Stimulated activated CD8-positive, alpha-beta memory T cell treated with anti-CD3 and anti-CD28 coated beads, Interleukin-7, amount 100 ng/mL, for 1 hour (primary cell): ENCODE measurements at places on chromosomes 1 and 21.

DNA sequence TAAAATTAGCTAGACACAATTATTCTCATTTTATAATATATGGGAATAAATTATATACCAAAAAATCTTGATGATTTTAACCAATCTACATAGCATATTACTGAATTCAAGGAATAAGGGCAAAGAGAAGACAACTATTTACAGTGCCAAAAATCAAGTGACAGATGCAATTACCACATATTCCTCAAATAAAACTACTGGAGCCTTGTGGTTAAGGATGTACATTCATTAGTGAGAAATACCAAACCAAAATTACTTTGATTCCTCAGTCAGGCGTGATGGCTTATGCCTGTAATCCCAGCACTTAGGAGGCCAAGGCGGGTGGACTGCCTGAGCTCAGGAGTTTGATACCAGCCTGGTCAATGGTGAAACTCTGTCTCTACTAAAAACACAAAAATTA is 68.8 kb upstream of the RBM34 start:
- no peak for DNase-seq

DNA sequence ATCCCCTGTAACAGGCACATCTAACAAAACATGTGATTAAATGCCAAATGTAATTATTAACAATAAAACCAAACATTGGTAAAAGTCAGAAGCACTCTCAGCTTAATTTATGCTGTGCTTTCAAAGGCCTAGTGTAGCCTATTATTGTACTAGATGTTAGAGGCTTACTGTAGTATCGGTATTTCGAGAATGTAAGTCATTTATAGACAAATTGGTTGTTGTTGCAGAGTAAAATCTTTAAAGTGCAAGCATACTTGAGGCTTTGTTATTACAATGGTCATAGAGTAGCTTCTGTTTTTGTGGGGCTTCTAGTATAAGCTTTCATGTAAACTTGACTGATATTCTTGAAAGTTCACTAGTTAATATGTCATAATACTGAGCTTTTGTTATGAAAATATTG is 965.8 kb downstream of the PLA2G4A start:
- no peak for DNase-seq

DNA sequence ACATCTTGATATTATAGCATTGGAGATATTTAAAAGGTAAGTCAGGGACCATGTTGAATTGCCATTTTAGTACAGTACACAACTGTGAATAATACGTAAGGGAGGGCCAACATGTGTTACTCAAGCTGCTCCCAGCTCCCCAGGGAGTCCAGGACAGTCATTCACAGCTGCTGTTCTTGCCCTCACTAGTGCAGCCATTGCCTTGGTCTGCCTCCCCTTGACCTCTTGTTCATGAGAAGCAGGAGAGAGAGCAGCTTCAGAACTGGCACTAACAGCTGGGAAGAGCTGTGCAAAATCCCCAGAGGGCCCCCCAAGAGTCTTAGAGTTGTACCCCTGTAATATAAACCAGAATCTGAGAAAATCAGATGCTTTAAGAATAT is 16.4 kb downstream of the TCEANC2 start:
- no peak for DNase-seq

DNA sequence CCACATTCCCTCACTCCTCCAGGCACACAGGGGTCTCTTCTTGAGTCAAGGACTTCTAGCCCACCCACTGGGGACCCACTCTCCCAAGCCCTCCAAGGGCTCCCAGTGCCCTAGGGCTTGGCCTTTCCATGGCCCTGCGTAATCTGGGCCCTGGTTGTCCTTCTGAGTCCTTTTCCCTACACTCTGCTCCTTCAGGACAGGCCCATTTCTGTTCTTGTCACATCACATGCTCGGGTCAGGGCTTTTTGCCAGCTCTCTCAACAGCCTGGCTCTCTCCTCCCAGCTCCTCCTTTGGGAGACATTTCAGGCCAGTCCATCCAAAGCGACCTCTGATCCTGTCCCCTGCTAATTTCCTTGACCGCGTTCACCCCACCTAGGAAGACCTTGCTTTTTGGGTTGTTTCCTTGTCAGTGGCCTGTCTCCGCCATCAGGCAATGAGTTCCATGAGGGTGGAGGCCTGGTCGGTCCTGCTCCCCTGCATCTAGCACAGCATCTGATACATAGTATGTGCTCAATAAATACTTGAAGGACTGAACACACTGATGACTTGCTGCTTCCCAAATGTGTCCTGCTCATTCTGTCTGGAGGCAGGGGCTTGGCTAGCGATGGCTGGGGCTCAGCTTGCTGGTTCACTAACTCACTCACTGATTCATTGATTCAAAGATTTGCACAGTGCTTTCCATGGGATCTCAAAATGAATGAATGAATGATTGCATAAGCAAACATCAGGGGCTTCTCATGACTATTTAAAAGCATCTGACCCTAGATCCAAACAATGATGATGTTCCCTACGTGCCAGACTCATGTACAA is 44.8 kb downstream of the DHRS3 start:
- no peak for DNase-seq

DNA sequence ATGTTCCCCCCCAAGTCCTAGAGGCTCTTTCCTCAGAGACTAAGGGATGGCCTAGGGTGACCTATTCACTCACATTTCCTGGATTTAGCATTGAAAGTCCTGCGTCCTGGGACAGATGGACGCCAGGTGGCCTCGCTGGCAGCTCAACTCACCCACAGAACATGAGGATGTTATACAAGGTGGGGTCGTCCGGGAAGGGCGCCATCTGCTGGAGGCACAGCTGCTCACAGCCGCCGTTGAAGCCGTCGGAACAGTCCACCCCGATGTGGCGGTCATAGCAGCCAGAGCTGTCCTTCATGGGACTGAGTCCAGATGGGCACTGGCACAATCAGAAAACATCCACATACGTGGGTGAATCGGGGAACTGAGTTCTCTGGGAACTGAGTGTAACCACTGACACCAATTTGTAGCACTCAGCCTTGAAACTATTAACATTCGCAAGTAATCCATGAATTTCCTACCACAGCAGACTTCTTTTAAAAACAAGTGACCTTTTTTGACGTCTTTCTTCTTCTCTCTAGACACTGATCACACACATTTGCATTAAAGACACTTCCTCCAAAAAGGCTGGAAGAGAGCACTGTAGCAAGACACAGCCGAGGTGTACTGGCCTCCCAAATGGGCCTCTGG is 215.4 kb downstream of the ASTN1 start:
- DNase-seq, result no peak

GRCh38 chr1:233373226-233373625 is 45.7 kb downstream of the MAP3K21 start:
- no peak for DNase-seq

- no peak for DNase-seq
These were observed 50.5 kb downstream of the OPTC start for GRCh38 chr1:203544485-203544884.

- DNase-seq, result no peak
These were observed 12.0 kb upstream of the SYT14 start for GRCh38 chr1:209926045-209926444.

DNA sequence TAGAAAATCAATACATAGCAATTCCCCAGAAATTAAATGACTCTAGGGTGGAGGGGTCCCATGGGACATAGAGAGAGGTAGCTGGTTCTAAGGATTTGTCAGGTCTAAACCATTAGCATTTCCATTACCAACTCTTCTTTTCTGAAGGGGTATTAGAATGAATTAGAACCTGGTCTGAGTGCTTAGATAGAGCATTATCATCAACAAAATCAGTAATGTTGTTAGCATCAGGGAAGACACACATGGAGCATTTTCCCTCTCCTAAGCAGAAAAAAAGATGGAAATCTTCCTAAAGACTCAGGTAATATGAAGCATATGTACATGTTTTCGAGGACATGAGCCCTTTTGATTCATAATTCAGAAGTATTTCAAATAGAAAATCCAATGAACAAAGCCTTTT is 984.4 kb upstream of the NCAM2 start:
- DNase-seq, result no peak

DNA sequence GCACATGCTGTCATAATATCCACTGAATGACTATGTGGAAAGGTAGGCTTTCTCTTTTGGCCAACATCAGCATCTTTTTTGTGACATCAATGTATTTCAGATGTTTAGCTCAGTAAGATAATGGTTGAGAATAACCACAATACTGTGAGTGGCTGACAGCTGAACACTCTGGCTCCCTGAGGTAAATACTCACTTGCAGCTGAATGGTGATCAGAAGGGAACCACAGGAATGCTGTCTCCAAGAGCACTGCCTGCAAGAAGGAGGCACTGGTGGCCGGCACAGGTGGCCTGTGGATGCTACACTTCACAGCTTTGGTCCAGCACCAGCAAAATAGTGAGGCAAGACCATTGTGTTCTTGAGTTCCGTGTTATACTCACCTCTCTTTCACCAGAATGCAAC is 118.7 kb upstream of the PPM1J start:
- DNase-seq, result no peak

GRCh38 chr21:43602266-43603232 is 56.7 kb downstream of the HSF2BP start:
- DNase-seq, result no peak

DNA sequence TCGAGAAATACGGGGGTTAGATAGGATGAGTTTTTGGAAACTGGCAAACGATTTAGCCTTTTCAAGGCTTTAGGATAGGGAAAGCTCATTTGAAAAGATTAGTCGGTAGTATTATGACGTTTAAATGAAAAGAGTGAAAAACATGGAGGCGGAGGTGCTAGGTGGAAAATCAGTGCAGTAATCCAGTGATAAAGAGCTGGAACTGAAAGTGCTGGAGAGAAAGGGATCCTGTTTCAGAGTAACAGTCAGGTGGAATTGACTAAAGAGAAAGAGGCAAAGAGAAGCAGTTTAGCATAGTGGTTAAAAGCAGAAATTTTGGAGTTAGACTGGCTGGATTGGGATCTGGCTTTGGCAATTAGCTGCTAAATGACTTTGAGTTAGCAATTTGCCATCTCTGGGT is 945 bp downstream of the WDR3 start:
- no peak for DNase-seq

DNA sequence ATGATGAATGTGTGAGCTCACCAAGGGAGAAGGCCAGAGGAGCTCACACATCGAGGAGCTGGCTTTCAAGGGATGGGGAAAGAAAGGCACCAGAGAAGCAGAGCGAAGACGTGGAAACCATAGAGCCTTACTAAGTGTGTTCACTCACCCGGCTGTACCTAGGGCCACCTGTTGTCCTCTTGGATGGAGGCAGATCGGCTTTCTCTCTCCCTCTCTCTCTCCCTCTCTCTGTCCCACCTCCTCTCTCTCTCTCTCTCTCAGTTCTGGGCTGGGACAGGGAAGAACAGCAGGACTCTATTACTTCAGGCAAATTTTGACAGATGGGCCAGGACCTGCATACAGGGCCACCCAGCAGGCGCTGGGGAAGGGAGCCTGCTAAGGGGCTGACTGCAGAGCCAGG is 64.8 kb downstream of the HIVEP3 start:
- DNase-seq, result no peak

GRCh38 chr21:24941316-24942185 is 665.7 kb downstream of the MRPL39 start:
- DNase-seq, result no peak

DNA sequence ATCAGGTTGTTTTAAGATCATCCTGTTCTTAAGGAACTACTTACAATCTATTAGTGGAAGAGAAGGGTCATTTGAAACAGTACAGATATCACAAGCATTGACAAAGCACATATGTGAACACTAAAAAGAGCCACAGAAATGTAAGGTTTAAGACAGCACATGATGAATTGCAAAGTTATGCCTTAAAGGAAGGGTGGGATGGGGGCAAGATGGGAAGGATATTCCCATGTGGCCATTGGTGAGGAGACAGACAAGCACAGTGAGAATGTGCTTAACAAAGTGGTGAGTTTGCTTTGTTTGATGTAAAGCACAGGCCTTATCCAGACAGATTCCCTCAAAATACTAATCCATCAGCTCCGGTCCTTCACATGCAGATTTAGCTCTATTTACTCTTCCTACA is 151.6 kb upstream of the IVNS1ABP start:
- DNase-seq, result no peak

GRCh38 chr1:207841901-207842300 is 69.0 kb downstream of the CD34 start:
- no peak for DNase-seq

- DNase-seq, result no peak
These were observed 305.4 kb downstream of the TTLL7 start for GRCh38 chr1:83693427-83694126.

- no peak for DNase-seq
These were observed 200.6 kb downstream of the GRIK1 start for GRCh38 chr21:29739176-29739575.

DNA sequence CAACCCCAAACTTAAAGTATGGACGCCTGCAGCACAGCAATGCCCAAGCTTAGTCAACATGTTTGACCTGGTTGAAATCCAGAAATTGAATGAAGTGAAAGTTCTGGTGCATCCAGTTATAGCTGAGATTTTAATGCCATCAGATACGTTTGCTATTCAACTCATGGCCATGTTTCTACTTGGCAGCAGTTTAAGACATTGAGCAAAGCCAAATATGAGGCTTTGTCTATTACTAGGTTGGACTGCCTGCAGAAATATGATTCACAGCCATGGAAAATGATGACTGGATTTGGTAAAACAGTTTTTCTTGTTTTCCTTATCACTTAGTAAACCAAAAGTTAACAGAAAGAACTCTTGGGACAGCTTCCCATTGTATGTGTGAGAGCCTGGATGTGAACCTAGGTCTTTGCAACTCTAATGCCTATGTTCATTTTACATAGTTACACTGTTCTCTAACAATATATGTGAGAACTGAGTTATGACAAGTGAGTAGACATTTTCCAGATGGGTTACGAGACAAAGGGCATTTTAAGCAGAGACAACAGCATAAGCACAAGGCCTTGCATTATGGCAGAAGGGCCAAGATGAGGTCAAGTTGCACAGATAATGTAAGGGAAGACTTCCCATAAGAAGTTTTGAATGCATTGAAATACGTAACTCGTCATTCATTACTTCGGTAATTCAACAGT is 32.4 kb upstream of the MYSM1 start:
- no peak for DNase-seq

DNA sequence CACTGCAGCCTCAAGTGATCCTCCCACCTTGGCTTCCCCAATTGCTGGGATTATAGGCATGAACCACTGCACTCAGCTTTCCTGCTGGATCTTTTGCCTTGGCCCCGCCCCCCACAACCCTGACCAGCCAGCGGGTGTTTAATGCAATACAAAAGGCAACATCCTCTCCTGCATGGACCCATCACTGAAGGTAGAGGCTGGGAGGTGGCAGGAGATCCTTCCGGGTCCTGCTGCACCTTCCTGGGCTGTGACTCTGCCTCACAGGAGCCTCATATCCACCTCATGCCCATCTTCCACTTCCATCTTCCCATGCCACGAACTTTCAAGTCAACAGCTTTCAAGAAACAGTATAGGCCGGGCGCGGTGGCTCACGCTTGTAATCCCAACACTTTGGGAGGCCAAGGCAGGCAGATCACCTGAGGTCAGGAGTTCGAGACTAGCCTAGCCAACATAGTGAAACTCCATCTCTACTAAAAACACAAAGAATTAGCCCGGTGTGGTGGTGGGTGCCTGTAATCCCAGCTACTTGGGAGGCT is 11.7 kb upstream of the WNT9A start:
- DNase-seq, result no peak

- DNase-seq, result no peak
These were observed 77.2 kb downstream of the ADARB1 start for GRCh38 chr21:45151445-45152160.
